ENCODE measurements at places on chromosomes 11 and 22.

DNA sequence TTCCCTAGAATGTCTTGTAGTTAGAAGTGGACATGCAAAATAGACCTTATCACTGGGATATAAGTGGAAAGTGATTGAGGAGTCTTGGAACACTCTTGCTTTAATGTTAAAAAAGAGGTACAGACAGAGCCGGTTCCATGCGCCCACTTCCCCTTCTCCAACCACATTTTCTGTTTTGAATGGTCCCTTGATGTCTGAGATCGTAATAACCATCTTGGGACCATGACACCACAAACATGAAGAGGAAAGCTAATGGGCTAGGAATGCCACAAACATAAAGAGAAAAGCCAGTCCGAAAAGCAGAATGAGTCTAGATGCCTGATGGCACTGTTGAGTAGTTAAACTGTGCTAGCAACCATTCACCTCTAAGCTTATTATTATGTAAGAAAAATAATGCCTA is 54.8 kb upstream of the SPON1 start:
- no peak for DNase-seq

DNA sequence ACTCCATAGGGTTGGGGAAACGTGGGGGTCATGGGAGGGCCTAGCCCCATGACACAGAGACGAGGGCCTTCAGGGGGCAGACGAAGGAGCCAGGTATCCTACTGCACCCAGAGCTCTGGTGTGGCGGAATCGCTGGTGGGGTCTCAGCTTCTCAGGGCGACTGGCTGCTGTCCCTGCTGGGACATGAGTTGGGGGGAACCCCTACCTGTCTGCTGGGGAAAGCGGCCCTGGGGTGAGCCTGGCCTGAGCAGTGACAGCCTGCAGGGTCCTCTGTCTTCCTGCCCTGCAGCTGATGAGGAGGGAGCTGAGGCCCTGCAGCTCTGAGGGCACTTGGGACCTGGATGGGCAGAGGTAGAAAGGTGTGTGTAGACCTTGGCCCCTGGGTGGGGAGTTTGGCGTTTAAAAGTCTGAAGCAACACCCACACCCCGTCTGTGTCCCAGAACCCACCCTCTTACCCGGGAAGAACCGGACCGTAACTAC is 33.6 kb upstream of the GRAMD4 start:
- DNase-seq, result no peak

GRCh38 chr22:47064016-47064415 is 301.6 kb downstream of the TBC1D22A start:
- DNase-seq, result no peak

DNA sequence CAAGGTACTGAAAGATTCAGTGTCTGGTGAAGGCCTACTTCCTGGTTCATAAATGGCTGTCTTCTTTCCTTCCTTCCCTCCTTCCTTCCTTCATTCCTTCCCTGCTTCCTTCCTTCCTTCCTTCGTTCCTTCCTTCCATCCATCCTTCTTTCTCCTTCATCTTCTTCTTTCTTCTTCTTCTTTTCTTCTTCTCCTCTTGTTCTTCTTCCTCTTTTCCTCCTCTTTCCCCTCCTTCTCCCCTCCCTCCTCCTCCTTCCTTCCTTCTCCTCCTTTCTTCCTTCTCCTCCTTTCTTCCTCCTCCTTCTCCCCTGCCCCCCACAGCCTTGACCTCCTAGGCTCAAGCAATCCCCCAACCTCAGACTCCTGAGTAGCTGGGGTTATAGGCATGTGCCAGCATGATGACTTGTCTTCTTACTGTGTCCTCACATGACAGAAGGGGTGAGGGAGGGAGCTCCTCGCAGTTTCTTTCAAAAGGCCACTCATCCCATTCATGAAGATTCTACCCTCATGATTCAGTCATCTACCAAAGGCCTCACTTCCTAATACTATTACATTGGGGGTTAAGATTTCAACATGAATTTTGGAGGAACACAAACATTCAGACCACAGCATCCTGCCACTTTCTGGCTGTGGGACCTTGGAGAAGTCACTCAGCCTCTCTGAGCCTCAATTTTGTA is 22.6 kb upstream of the CCDC134 start:
- no peak for DNase-seq

GRCh38 chr11:34631737-34632104 is 10.8 kb downstream of the EHF start:
- no peak for DNase-seq

- DNase-seq, result no peak
Measured at GRCh38 chr11:73399159-73399590, 23.0 kb downstream of the RELT start.

DNA sequence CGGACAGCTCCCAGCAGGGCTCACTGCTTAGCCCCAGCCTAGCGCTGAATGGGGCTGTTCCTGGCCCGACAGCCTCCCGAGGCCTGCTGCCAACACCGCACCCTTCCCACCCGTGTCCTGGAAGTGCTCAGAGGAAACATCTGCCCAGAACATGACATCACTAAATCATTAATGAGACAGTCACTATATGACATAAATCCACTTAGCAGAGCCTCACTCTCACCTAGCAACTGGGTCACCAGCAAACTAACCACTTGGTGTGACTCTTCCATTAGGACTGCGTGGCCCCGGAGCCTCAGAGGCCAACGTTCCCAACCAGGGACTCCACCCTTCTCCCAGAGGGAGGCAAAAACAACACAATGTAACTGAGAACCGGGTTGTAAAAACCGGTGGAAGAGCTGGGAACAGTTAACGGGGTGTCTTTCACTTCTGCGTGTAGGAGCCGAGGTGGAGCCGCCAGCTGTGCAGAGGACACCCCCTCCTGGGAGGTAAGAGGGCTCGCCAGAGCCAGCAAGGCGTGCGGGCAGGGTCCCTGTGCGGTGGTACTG is 21.4 kb upstream of the PACSIN2 start:
- DNase-seq, result no peak

- no peak for DNase-seq
Measured at GRCh38 chr22:50034126-50035081, 21.8 kb upstream of the IL17REL start.
